Activated naive CD4-positive, alpha-beta T cell (primary cell): ENCODE measurements at places on chromosomes 5 and 9.

GRCh38 chr9:122115176-122116035 is 22.3 kb upstream of the TTLL11 start:
- DNase-seq, result no peak

DNA sequence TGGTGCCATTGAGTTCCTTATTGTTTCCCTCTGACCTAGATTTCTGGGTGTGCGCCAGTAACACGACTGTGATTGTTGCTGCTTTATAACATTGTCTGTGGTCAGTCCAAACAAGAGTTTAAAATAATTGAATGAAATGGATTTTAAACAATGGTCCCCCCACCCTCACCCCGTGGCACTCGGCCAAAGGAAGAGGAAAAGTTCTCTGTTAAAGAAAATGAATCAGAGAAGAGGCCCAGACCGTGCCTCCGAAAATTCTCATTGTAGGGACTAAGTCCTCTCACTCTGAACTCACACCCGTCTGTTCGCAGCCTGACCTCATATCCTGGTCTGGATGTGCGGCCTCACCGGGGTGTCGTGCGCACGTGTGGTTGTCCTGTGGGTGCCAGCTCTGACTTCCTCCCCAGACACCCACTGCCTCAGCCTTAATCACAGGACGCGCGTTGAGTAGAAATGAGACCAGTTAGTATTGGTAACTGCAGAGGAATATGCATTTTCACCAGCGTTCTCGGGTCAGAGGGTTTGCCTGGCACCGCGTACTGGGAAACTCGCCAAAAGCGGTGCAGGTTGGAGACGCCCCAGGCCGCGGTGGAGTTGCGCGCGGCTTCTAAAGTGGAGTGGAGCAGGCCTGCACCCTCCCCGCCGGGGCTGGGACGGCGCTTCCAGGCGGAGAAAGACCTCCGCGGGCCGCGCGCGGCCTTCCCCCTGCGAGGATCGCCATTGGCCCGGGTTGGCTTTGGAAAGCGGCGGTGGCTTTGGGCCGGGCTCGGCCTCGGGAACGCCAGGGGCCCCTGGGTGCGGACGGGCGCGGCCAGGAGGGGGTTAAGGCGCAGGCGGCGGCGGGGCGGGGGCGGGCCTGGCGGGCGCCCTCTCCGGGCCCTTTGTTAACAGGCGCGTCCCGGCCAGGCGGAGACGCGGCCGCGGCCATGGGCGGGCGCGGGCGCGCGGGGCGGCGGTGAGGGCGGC is at the start of gene ABL1:
Gene ABL1, plus strand, starts transcription at position 884 of the 966 bp plus-strand sequence. CDS start 193 bp downstream, outside the sequence.
- DNase-seq, result peak; percentile 30

DNA sequence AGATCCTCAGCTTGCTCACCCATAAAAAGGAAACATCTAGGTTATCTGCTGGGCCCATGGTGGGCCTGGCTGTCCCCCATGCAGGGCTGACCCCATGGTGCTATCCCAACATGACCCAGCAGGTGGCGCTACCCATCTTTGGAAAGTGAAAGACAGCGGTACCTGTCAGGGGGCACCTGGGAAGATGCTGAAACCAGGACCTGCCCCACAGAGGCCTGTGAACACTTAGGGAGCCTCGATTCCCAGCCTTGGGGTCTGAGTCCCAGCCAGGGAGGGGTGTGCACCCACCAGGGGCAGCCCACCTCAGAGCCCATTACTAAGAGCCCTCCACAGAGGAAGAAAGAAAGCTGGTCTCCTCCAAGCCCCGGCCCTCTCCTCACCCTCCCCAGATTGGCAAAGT is 46.6 kb upstream of the IPPK start:
- peak; percentile 90 for DNase-seq

- DNase-seq, result no peak
These were observed 114.2 kb upstream of the ITGA1 start for GRCh38 chr5:52673495-52673894.
